ENCODE measurements at places on chromosomes 5 and 9.
A peak's percentile ranks its signal among the peaks of the same experiment; 100 is the strongest.

GRCh38 chr9:708182-708550 lies 133.3 kb upstream of the DMRT1 start:
- DNase-seq, result peak; percentile 70

GRCh38 chr5:135242021-135242865 lies 156.8 kb downstream of the MACROH2A1 start:
- DNase-seq, result no peak

- no peak for DNase-seq
These were observed 72.8 kb downstream of the ADAMTS2 start for GRCh38 chr5:179272326-179273072.

- DNase-seq, result no peak
These were observed 130.9 kb upstream of the CHD1 start for GRCh38 chr5:99059685-99060084.

DNA sequence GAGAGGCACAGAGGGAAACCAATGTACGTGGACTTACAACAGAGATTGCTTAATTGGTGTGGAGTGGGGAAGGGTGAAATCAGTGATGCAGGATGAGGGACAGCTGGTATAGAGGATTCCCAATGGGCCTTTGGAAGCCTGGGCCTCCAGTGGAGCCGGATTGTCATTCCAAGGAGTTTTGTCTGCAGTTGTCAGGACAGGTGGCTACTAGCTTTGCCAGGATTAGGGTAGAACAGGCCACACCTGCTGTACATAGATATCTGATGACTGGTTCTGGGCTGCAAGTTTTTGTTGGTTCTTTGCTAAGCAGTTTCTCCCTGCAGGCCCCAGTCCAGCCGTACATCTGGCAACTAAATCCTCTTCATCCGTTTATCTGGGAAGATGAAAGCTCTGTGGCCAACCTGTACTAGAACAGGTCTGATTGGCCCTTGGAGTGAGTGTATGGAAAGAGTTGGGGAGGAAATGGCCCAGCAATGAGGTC lies 4.2 kb downstream of the SKP2 start:
- DNase-seq, result no peak

Data from hematopoietic multipotent progenitor cell treated with erythropoietin and hydrocortisone succinate and interleukin-3 and kit ligand, for 6 days (in vitro differentiated cells).